ENCODE measurements at places on chromosomes 11 and 22. TPM values are rescaled to one million over a fixed set of nuclear protein-coding genes. Genes with fewer than 3 reads are reported as not detected.
A peak's percentile ranks its signal among the peaks of the same experiment; 100 is the strongest.

Gene BARX2
- total RNA-seq, result not detected

DNA sequence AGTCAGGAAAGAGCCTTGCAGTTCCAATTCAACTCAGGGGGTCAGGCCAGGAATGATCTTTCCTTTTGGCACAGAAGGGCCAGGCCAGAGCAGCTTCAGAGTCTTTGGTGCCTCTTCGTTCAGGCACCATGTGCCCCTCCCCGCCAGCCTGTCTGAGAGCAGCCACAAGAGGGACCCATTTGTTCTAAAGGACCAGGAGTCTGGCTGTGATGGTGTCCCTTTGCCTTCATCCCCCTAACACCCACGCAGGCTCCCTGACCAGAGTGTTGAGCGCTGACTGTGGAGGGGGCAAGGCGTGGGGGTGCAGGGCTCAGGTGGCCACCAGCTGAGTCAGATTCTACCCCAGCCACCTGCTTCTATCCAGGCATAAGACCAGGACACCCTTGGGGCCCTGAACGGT, 156.4 kb downstream of the TTC17 start:
- no peak overlapping the region for H3K27ac ChIP-seq
- no peak overlapping the region for H3K4me3 ChIP-seq
- H3K36me3 ChIP-seq, result no peaks in the 10 kb centered on the region

- no peak overlapping the region for H3K27ac ChIP-seq
- H3K36me3 ChIP-seq, result no peaks in the 10 kb centered on the region
- H3K4me1 ChIP-seq, result no peaks in the 10 kb centered on the region
- DNase-seq, result no peak
- H3K4me3 ChIP-seq, result no peak overlapping the region
Measured at GRCh38 chr11:84022201-84022600, 736.0 kb upstream of the CCDC90B start.

DNA sequence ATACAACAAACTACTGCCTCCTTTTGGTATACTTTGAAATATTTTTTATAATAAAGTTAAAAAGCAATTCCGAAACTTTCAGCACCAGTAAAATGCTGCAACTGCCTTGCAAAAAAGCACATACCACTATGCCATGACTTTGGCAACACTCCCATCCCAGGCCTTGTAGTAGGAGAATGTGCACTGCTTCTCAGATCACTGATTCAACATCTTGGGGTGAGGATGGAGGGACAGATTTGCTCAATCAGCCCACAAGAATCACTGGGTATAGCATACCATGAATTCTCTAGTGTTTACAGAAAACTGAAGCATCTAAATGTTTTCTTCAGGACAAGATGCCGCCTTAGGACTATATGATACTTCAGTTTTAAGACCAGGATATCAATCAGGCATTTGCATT, 14.9 kb downstream of the EIF4ENIF1 start:
- no peak for DNase-seq
- no peak overlapping the region for H3K27ac ChIP-seq
- no peaks in the 10 kb centered on the region for H3K4me1 ChIP-seq
- H3K36me3 ChIP-seq, result no peaks in the 10 kb centered on the region
- H3K27me3 ChIP-seq, result no peaks in the 10 kb centered on the region
- H3K4me3 ChIP-seq, result no peak overlapping the region

DNA sequence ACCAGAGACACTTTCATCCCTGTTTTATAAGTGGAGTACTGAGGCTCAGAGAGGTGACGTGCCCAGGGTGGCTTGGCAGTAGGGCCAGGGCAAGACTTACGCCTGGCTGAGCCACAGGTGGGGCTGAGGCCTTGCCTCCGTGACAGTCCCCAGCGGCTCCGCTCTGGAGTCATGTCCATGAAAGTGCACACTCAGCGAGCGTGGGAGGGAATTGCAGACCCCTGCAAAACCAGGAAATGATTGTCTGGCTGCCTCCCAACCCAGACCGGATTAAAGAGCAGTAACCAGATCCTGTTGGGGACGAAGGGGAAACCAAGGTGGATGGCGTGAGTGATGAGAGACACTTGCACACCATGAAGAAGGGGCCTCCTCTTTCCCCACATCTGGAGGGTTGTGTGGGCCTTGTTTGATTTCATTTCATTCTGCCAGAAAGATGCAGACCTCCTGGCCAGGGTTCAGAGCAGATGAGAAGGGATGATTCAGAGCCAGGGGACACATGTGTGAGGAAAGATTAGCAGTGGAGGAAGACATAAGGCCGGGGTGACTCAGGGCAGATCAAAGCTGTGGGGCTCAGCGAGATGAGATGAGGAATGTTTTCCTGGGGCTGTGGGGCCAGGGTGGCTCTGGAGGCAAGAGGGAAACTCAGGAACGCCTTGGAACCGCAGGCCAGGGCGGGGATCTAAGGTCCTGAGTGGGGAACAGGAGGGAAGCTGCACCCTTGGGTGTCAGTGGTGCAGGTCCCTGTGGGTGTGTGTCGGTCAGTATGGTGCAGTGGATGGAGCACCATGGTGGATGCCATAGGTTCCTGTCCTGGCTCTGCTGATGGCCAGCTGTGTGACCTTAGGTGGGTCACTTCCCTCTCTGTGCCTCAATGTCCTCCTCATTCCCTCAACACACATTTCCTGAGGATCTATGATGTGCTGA, 29.9 kb upstream of the LRRC32 start:
- no peak overlapping the region for H3K27ac ChIP-seq
- H3K27me3 ChIP-seq, result peaks cover 12% of the 10 kb centered on the region
- peaks cover 21% of the 10 kb centered on the region for H3K4me1 ChIP-seq
- H3K36me3 ChIP-seq, result peaks cover 10% of the 10 kb centered on the region

- H3K27me3 ChIP-seq, result peaks cover 11% of the 10 kb centered on the region
- peaks cover 8% of the 10 kb centered on the region for H3K4me1 ChIP-seq
- peak overlapping the region; percentile 73 for H3K27ac ChIP-seq
- DNase-seq, result no peak
- no peak overlapping the region for H3K4me3 ChIP-seq
- no peaks in the 10 kb centered on the region for H3K36me3 ChIP-seq
Measured at GRCh38 chr22:45262931-45263462, 21.8 kb upstream of the UPK3A start.

- no peak for DNase-seq
- peaks cover 18% of the 10 kb centered on the region for H3K4me1 ChIP-seq
- no peak overlapping the region for H3K4me3 ChIP-seq
- H3K27me3 ChIP-seq, result peaks cover 7% of the 10 kb centered on the region
Measured at GRCh38 chr11:114190630-114191029, 105.6 kb upstream of the NNMT start.
